ENCODE measurements at places on chromosomes 6 and 20. TPM values are rescaled to one million over a fixed set of nuclear protein-coding genes. Genes with fewer than 3 reads are reported as not detected.

The PCMTD2 gene
- 53.6 TPM for total RNA-seq

The RAB22A gene
- 20.8 TPM for total RNA-seq

The VARS1 gene
- total RNA-seq: 51.6 TPM

The SEL1L2 gene
- total RNA-seq: not detected

The LY86 gene
- not detected for total RNA-seq

The SLC12A5 gene
- under 0.01 TPM for total RNA-seq

The MUC22 gene
- not detected for total RNA-seq

The C6orf52 gene
- total RNA-seq: not detected
